ENCODE measurements at places on chromosomes 5 and 9. TPM values are rescaled to one million over a fixed set of nuclear protein-coding genes. Genes with fewer than 3 reads are reported as not detected.

Gene CER1
- total RNA-seq: not detected

Gene LRRC70
- total RNA-seq: 18.0 TPM

Gene ADGRV1
- total RNA-seq: 0.56 TPM

Gene CEMIP2
- total RNA-seq: 77.5 TPM

Gene TRIM52
- 9.1 TPM for total RNA-seq

Gene CDX1
- not detected for total RNA-seq

Gene PCDHB13
- total RNA-seq: 1.6 TPM

Gene LRRC19
- total RNA-seq: not detected

Gene PHF24
- not detected for total RNA-seq
